ENCODE measurements at places on chromosomes 13 and 19.

- peak; percentile 85 for DNase-seq
These were observed 82.9 kb upstream of the CACNA1A start for GRCh38 chr19:13588957-13589833.

- no peak for DNase-seq
These were observed 4.4 kb upstream of the SBK3 start for GRCh38 chr19:55549500-55550320.

GRCh38 chr19:40216777-40217026, 1.5 kb downstream of the TTC9B start:
- no peak for DNase-seq

DNA sequence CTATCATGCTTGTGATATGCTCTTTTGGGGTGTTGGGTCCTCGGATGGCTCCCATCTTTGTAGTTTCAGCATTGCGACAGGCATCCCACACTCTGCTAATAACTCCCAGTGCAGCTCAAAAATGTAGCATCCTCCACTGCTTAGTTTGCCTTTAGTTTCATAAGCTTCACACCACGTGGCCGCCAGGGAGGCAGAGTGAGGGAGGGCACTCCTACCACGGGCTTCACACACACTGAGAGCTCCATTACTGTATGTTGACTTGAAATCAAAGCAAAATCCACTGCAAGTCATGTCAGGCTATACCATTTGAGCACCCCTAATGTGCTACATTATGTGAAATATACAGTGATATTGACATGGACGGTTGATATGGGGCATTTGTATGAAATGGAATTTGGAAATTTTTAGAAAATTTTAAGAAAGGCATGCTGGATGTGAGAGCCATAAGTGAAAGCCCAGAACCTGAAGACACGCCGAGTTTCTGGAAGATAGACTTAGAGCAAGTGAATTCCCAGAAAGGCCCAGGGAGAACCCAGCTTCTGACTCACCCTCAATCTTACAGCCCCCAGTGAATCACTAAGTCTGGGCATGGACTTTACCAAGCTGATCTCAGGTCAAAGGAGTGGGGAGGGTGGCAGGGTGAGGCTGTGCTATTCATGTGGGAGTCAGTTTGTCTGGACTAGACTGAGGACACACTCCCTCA, 94.1 kb downstream of the HSPH1 start:
- DNase-seq: no peak

GRCh38 chr19:32717496-32717895, 2.1 kb upstream of the TDRD12 start:
- no peak for DNase-seq

DNA sequence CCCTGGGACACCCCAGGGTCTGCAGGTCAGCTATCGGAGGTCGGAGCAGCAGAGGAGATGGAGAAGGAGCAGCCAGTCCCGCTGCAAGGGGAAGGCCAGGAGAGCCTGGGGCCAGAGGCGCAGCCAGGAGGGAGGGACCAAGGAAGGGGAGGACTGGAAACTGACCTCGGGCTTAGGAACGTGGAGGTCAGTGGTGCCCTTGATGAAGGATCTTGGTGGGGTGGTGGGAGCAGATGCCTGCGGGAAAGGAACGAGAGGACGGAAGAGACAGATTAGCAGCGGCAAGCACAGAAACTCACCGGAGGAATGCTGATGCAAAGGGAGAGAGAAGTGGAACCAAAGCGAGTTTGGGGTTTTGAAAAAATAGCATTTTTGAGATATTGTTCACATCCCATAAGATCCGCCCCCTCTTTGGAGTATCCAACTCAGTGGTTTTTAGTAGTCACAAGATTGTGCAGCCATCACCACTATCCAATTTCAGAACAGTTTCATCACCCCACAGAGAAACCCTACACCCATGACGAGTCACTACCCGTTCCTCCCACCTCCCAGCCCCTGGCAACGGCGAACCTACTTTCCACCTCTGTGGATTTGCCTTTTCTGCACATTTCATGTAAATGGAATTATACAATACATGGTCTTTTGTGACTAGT, 22.1 kb downstream of the PLEKHF1 start:
- peak; percentile 17 for DNase-seq

GRCh38 chr19:3578390-3578789, 5.6 kb downstream of the HMG20B start:
- DNase-seq: no peak

GRCh38 chr13:39566216-39566869, 36.6 kb downstream of the LHFPL6 start:
- no peak for DNase-seq

DNA sequence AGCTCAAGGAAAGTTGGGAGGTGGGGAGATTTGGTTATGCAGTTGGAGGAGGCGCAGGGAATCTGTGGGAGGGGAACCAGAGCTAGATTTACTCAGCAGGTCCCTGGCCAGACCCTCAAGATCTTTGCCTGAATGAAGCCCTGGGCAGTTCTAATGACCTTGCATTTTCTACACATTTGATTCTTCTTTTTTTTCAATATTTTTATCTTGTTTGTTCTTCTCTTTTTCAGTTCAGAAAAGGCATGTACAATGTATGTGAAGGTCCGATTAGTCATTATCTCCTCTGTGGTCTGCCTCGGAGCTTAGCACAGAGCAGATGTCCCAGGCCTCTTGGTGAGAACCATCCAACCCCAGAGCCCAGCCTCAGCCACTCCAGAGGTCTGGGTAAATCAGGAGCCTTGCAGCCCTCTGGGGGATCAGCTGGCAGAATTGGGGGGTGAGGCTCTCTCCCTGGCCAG, 24.2 kb downstream of the SERP2 start:
- DNase-seq: no peak

GRCh38 chr13:79398127-79398526, 7.9 kb downstream of the RBM26 start:
- DNase-seq: no peak

DNA sequence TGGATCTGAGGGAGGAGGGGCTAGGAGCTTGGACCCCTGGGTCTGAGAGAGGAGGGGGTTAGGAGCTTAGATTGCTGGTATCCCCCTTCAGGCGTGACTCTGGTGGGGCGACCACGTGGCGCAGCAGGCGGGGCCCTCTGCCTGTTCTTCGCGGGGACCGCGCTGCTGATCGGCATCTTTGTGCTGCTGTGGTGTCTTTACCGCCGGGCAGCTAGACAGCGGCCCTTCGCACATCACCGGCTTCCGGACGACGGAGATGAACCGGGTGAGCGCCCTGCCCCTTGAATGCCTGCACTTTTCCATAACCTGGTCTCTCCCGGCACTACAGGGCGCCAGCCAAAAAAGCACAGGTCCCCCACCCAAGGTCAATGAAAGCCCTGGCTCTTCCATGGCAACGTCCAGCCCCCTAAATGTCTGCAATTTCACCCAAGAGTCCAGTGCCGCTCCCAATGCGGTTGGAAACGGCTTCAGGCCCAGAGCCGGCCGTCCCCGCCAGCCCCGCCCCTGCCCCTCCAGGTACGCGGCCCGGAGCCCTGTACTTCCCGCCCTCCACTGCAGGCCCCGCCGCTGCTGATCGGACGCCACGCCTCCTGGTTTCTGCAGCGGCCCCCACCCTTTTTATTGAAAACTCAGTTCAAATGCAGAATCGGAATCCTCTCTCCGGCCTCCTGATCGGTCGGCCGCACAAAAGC, 2.8 kb downstream of the GFY start:
- no peak for DNase-seq

DNA sequence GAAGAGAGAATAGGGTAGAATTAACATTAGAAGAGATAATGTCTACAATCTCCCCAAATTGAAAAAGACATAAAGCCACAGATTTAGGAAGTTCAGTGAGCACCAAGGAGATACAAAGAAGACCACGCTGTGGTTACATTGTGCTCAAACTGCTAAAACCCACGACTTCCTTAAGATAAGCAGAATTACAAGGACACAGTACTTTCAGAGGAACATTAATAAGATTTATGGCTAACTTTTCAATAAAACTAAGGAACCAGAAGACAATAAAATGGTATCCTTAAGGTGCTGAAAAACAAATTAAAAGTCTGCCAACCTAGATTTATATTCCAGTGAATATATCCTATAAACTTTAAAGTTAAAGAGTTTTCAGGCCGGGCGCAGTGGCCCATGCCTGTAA, 7.4 kb upstream of the IL17D start:
- DNase-seq: peak; percentile 74

- DNase-seq: no peak
These were observed 33.9 kb upstream of the TPT1 start for GRCh38 chr13:45374917-45375316.

- peak; percentile 65 for DNase-seq
These were observed 24.1 kb upstream of the UBAC2 start for GRCh38 chr13:99176309-99177276.

GRCh38 chr13:112462408-112462807, 86.3 kb downstream of the SPACA7 start:
- no peak for DNase-seq

DNA sequence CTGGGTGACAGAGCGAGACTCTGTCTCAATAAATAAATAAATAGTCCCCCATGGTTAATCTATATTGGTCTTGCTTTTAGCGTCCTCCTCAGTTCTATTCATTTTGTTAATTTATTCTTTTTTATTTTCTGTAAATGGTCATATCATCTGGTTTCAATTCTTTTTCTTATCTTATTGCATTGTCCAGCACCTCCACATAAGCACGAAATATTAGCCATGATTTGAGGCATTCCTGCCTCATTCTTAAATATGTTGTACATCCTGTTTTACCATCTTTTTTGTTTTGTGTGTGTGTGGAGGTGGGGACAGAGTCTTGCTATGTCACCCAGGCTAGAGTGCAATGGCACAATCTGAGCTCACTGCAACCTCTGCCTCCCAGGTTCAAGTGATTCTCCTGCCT, 24.6 kb upstream of the CCDC124 start:
- DNase-seq: no peak

DNA sequence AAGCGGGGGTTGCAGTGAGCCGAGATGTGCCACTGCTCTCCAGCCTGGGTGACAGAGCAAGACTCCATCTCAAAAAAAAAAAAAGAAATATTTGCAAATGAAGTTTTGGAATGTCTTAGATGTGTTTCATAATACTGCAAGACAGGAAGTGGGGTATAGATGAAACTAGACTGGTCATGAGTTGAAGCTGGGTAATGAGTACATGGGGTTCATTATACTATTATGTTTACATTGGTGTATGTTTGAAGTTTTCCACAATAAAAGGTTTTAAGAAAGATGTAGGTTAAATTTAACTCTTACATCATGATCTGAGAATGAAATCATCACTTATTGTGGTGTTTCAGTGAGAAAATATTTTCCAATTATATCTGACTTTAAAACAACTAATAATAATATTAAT, 19.0 kb downstream of the FNDC3A start:
- DNase-seq: no peak

- DNase-seq: no peak
These were observed 287.9 kb upstream of the NBEA start for GRCh38 chr13:34654203-34654602.

DNA sequence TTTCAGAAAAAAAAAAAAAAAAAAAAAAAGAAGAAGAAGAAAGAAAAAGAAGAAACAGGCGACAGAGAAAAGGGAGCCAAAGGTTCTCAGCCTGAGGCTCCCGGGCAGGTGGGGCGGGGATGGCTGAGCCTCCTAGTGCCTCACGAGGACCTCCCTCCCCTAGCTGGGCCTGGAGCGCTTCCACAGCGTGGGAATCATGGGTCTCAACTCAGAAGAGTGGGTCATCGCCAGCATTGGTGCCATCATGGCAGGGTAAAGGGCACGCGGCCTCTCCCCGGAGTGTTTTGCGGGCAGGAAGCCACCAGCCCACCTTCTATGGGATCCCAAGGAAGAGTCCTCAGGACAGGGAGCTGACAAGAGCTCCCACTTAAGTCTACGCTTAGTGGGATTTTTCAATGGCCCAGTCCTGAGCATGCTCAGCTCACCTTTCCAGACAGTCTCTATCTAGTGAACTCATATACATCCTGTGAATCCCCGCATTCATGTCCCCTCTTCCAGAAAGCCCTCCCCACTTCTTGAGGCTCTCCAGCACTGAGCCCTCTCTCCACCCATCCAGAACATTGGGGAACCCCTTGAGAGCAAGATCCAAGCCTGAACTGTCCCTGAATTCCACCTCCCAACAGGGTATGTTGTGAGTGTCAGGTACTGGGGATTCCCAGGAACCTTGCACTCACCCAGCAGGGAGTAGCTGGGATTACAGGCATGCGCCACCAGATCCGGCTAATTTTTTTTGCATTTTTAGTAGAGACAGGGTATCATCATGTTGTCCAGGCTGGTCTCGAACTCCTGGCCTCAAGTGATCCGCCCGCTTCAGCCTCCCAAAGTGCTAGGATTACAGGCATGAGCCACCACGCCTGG, 69.6 kb downstream of the ACSBG2 start:
- DNase-seq: no peak

GRCh38 chr19:4327252-4327876, 11.3 kb downstream of the STAP2 start:
- no peak for DNase-seq

- no peak for DNase-seq
These were observed 1.9 kb downstream of the PTPRS start for GRCh38 chr19:5338656-5339197.

DNA sequence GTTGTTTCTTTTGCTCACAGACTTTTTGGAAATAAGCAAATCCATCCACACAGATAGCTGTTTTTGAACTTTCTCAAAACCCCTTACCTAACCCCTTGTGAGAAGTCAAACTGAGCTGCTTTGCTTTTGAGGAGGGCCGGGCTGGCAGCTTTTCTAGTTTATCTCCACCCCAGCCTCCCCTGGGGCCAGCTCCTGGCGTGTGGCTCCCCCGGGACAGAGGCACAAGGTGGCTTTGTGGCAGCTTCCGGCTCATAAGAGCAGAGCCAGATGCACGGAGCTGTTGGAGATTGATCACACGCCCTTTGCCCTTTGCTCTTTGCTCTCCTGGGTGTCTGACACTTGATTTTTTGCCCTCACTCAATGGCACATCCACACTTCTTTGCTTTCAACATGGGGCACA, 24.9 kb upstream of the RNF113B start:
- DNase-seq: no peak

- DNase-seq: no peak
These were observed 50.0 kb downstream of the PIN1 start for GRCh38 chr19:9885077-9885552.

DNA sequence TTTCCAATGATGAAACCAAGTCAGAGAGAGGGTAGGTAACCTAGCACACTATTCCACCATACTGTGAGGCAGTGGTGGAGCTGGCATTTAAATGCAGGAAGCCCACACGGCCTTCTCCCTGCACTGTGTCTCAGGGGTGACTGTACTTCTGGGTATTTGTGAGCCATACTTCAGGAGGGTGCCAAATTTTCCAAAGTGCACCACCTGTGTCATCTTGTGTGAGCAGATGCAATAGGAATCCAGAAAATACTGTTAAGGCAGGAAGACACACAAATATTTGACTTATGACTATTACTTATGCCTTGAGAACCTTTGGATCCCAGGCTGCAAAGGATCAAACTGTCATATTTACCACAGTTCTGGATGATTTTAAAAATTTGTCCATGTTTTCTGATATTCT, 17.3 kb downstream of the ZNF229 start:
- no peak for DNase-seq

DNA sequence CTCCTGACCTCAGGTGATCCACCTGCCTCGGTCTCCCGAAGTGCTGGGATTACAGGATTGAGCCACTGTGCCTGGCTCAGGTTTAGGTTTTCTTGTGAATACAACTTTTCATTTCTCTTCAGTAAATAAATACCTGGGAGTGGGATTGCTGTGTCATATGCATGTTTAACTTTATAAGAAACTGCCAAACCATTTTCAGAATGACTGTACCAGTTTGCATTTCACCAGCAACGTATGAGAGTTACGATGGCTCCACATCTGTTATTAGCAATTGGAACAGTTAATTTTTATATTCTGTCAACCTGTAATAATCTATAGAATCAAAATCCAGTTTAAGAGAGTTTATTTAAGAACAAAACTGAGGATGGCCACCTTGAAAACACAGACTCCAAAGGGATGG, 52.2 kb downstream of the TEX26 start:
- no peak for DNase-seq

GRCh38 chr19:48553676-48554384, 1.9 kb downstream of the SULT2B1 start:
- peak; percentile 19 for DNase-seq
